ENCODE measurements at places on chromosomes 11 and 22.

DNA sequence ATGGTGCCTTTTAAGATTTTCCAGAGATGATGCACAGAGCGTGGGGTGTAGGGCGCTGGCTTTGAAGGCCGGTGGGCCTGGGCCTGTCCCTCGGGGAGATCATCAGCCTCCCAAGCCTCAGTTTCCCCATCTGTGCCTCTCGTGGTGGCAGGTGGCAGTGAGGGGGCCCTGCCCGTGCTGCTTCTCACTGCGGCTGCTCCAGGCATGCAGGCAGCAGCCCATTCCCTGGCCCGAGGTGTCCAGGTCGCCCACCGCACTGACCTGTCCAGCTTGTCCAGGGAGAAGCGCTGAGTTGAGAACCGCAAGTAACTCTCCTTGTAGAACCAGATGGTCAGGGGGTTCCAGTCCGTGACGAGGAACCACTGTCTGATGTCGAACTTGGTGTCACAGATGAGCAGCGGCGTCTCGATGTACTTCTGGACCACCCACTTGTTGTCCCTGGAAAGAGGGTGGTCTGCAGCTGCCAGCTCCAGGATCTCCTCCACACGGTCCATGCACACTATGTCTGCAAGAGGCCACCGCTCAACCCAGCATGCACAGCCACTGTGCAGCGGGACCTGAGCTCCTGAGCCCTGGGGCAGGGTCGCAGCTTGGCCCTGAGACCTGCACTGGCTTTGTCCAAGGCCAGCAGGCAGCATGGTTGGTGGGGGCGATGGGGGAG, 20.5 kb upstream of the IL17REL start:
- DNase-seq: no peak

DNA sequence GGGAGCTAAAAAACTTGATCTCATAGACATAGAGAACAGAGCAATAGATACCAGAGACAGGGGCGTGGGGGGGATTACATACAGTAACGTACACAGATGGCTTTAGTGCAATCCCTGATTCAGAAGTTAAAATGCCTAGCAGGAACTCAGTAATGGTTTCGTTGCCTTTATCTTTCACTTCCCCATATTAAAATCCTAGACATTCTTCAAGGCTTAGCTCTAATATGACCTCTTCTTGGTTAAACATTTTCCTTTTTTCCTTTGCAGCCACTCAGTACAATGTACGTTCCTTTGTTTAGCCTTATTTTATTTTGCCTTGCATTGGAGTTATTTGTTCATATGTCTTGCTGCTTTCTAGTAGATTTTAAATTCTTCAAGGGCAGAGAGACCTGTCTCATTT, 104.9 kb downstream of the C11orf87 start:
- DNase-seq: no peak

DNA sequence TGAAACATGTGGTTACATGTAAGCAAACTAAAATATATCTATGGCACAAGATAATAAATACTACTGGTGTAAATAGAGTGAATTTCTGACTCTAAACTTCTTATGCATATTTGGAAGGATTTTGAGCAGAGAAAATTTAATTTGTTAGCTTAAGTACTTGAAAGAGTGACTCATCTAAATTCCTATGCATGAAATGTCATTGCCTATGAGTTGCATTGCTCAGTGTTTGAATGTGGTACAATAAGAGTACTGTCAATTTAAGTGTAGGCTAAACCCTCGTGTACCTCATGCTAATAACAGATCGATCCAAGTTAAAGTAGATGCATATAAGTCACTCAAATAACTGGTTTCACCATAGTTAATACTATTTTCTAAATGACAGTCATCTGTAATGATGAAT, 5.3 kb upstream of the CARD18 start:
- DNase-seq: no peak

- DNase-seq: no peak
Measured at GRCh38 chr11:20193307-20193706, 33.0 kb upstream of the DBX1 start.

DNA sequence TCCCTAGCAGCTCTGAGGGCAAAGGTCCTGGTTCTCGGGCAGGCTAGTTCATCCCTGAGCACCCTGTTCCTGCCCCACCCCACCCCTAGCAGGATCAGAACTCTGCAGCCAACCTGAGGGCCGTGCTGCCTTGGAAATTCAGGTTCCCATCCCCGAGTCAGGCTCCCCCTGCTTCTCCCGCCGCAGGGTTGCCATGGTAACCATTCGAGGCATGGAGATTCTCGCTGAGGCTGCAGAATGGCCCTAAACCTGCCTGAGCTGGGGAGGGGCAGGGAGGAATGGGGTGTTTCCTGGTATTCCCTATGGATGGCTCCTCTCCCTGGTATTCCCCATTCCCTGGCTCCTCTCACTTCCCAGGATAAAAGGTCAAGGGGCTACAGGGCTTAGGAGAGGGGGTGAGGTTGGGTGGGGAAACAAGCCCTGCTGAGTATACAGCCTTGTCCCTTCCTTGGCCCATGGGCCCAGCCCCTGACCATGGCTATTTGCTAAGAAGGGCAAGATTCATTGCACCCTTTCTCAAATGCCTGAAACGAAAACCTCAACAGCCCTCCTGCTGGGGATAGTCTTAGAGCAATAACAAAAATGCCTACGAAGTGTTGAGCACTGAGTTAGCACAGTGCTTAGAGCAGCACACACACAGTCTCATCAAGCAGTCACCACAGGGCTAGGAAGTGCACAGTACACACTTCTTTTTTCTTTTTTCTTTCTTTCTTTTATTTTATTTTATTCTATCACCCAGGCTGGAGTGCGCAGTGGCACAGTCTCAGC, 58.7 kb downstream of the CHST1 start:
- DNase-seq: no peak

- no peak for DNase-seq
Measured at GRCh38 chr11:33700063-33700501, 544 bp downstream of the C11orf91 start.

DNA sequence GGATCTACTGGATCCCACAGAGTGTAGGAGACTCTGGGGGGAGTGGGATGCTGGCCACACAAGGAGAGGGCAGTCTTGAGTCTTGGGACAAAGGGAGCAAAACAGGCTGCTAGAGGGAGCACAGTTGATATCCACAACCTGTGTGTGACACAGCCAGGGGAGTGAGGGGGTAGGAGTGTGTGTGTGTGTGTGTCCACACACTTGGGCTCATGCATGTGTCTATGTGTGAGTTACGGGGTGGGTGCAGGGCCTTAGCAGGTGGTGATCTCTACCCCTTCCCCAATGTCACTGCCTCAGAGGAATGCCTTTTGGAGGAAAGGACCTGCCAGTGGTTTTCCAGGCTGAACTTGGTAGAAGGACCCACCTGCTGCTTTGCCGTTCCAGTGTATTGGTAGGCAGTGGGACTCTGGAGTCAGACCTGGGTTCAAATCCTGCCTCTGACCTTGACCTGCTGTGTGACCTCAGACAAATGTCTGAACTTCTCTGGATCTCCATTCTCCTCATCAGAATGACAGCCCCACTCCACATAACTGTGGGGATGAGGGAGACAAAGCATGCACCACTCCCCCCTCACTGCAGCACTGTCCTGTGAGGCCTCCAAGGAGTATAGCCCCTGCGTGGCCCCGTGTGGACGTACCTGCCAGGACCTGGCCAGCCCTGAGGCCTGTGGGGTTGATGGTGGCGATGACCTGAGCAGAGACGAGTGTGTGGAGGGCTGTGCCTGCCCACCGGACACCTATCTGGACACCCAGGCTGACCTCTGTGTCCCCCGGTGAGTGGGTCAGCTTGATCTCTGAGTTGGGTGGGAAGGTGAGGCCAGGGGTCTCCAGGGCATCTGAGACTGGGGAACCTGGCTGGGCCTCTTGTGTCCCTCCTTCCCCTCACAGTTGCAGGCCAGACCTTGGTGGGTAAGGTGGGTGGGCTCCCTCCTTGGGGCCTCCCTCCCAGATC, 27.4 kb downstream of the OTOG start:
- DNase-seq: no peak

GRCh38 chr22:47442821-47443220, 680.4 kb downstream of the TBC1D22A start:
- DNase-seq: no peak

GRCh38 chr11:96219981-96220623, 122.9 kb downstream of the MAML2 start:
- no peak for DNase-seq

DNA sequence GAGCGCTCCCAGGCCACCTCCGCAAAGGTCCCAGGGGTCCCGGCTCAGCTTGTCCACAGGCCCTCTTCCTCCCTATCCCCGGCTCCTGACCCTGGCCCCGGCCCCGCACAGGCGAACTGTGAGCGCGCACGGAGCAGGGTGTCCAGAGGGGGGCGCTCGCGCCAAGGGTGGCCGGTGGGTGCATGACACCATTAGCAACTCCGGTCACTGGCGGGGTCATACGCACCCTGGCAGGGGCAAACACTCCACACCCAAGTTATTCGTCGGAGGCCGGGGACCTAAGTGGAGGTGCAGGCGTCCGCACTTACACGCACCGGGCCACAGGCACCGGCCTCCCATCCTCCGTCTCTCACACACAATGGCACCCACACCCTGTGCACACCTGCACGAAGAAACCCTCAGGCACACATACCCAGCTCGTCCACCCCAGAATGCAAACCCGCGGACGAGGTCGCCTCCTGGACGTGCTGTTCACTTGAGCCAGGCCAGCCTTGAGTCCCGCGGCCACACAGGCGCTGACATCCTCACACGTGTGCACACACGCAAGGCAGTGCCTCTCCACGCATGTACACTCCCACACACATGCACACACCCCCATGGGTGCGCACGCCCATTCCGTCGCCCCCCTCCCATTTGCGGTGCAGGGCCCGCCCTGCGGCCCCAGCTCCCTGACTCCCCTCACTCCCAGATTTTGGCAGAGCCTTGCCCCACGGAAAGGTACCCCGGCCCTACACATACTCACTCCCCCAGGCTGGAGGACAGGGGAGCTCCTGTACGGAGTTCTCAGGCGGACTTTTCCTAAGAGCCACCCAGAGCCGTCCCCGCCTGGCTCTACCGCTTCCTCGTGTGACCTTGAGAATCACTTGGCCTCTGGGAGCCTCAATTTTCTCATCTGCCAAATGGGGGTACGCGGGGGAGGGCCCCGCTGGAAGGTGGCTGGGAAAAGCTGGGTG, at the start of gene RASGRP2:
Gene RASGRP2 (minus strand): TSS at position 552 of the 953 bp plus-strand sequence. CDS start 1,276 bp downstream, outside the sequence.
- DNase-seq: peak; percentile 92

DNA sequence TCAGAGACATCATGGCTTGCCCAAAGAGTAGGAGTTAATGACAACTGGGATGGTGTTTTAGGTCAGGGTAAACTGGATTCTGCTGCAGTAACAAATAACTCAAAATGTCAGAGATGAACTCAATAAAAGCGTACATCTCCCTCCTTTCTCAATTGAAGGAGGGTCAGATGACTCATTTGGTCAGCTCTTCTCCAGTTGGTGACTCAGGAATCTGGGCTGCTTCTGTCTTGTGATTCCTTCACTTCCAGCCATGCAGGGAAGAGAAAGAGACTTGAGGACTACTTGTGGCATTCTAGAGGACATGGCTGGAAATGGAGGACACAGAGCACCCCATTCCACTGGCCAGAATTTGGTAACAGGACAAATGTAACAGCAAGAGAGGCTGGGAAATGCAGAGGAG, 3.2 kb upstream of the SYT13 start:
- no peak for DNase-seq

Measured in activated T-cell treated with anti-CD3 and anti-CD28 coated beads, Interleukin-2, amount 50 U/mL, for 1 hour (primary cell).